Left lobe of liver (tissue), 2 donors: ENCODE measurements at places on chromosomes 5 and 9.

- DNase-seq: no peak
Observed at GRCh38 chr9:31950756-31951155, 433.7 kb upstream of the ACO1 start.

GRCh38 chr5:114449860-114450421, 88.1 kb downstream of the KCNN2 start:
- DNase-seq: peak; percentile 71

DNA sequence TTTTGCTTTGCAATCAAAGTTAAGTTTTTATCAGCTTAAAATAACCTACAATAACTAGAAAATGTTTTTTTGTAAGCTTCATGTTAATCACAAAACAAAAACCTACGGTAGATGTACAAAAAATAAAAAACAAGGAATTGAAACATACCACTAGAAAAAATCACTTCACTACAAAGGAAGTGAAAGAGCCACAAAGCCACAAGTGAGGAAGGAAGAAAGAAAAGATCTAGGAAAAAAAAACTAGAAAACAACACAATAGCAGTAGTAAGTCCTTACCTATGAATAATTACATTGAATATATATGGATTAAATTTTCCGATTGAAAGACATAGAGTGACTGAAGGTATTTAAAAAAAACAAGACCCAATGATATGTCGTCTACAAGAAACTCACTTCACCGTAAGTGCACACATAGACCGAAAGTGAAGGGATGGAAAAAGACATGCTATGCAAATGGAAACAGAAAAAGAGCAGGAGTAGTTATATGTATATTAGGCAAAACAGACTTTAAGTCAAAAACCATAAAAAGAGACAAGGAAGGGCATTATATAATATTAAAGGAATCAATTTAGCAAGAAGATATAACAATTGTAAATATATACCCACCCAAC, 13.4 kb upstream of the ZDHHC21 start:
- no peak for DNase-seq

DNA sequence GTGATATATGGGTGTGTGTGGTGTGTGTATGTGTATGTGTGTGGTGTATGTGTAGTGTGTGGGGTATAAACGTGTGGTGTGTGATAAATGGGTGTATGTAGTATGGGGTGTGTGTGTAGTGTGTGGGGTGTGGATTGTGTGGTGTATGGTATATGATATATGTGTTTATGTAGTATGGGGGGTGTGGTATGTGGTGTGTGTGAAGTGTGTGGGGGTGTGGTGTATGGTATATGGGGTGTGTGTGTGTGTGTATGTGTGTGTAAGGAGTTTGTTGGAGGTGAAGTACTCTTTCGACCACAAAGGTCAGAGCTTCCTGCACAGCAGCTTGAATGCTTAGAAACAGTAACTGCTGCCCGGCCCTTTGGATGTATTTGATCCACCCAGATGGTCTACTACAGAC, 145.2 kb upstream of the IQGAP2 start:
- DNase-seq: no peak

- no peak for DNase-seq
Observed at GRCh38 chr9:136741883-136742571, 713 bp downstream of the LCN10 start.

GRCh38 chr5:1808439-1808838, 7.2 kb downstream of the NDUFS6 start:
- no peak for DNase-seq

DNA sequence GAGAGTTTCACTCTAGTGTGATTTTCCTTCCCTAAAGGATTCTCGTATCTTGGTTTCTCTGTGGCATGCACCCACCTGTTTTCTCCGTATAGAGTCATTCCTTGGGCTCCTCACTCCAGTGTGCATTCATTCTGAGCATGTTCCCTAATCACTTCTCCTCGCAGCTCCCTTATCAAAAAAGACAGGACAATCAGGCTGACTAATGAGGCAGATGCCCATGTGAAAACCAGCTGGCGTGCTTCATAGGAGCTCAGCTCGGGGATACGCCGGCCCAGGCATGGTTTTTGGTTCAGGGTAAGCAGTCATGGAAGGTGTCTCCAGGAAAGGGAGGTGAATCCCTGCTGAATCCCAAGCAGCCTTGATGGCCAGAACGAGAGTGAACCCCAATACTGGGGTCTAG, 41.2 kb upstream of the INSYN2B start:
- DNase-seq: no peak

DNA sequence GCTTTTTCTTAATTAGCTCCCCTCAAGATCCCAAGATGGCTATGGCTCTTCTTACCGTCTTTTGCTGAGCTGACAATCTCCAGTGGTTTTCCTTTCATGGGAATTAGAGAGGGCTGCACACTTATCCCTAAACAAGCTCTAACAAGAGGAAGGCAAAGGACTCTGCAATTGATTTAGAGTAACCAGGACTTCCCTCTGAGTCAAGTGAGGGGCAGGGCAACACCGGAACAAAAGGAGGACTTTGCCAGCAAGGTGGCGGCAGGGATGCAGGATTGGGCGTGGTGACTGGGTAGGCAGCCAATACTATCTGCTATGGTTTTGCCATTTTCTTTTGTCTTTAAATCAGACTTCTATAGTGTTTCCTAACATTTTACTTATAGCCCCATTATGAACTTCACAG, 9.8 kb downstream of the SLC44A1 start:
- DNase-seq: no peak

- DNase-seq: no peak
Observed at GRCh38 chr5:178671602-178672144, 44.8 kb upstream of the CLK4 start.

GRCh38 chr9:33007755-33008154, 6.3 kb upstream of the APTX start:
- DNase-seq: no peak

DNA sequence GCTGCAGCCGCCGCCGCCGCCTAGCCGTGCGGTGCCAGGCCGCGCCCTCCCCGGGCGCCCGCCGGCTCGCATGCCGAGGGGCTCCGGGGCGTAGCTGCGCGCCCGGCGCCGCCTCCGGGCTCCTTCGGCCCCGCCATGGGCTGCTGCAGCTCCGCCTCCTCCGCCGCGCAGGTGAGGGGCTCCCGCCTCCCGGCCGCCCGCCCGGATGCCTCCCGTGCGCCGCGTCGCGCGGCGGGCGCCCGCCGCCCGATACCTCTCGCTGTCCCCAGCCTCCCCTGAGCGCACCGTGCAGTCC, 230 bp downstream of the SLC44A1 start:
- no peak for DNase-seq

DNA sequence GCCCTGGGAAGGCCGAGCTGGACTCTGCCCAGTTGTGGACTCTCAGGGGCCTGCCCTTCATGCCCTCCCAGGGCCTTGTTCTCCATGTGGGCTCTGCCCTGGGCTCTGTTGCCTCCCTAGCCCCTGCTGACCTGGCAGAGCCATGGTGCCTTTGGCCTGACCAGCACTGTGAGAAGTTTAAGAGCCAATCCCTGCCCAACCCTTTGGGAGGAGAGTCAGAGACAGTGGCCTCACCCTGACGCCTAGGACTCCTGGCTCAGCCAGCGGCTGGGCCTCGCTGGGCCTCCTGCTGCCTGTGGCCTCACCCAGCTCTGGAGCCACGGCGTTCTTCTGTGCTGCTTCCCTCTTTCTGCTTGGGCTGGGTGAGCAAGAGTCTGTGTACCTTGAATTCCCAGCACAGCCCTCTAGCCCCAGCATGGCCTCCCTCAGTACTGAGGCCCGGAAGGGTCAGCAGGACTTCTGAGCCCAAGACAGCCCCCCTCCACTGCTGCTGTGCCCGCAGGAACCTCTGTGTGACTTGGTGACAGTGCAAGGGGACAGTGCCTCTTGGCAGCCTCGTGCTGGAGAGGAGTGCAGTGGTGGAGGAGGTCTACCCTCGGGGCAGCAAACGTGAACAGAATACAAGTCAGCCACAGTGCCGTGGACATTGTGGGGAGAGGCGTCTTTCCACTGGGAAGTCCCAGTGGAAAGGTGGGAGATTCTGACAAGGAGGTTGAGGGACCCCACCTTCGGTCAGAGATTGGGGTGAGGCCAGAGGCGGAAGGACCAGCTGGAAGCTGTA, 97.4 kb downstream of the CACNA1B start:
- peak; percentile 40 for DNase-seq

- no peak for DNase-seq
Observed at GRCh38 chr9:38185647-38186403, 116.8 kb upstream of the SHB start.
